ENCODE measurements at places on chromosomes 2 and 18.

- no peak for ATAC-seq
Measured at GRCh38 chr2:112150447-112150846, 12.3 kb downstream of the FBLN7 start.

DNA sequence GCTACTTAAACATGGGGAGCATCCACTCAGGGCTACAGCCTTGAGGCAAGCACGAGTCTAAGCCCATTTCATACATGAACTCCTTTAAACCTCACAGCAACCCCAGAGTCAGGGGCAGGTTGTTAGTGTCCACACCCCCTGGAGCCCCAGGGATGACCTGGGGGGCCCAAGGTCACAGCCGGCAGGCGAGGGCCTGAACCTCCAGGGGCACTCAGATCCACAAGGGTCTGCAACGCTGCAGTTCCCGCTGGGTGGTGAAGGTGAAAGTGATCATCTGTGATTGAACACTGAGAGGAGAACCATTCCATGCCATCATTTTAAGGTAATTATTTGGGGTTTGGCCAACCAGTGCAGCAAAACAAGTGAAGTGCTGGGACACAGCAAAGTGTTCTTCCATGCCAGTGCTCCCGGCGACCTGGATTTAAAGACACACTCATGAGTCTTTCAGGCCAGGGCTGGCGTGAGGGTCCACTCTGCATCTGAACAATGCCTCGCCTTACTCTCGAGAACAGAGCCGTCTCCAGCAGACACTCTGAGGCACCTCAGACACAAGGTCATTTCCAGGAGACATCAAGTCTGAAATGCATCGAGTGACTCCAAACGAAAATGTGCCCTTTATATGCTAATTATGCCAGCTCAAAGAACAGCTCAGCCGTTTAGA is 61.6 kb upstream of the SNTG2 start:
- ATAC-seq = no peak

DNA sequence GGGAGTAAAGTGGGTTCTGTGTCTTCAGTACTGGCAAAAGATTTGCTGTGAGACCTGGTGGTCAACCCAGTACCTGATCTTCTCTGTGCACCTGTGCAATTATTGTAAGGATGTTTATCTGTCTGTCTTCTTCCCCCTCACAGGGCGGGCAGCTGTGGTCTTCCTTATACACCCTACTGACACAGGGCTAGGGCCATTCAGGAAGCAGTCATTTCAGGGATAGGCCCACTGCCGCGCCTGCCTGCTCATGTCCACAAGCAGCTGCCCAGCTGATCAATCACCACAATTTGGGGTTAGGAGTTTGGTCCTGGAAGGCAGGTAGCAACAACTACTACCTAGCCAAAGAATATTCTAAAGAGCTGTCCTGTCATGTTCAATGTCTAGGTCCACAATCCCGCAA is 1.2 kb upstream of the CNNM4 start:
- ATAC-seq = no peak

GRCh38 chr2:179691235-179691634 is 170.2 kb downstream of the ZNF385B start:
- no peak for ATAC-seq

DNA sequence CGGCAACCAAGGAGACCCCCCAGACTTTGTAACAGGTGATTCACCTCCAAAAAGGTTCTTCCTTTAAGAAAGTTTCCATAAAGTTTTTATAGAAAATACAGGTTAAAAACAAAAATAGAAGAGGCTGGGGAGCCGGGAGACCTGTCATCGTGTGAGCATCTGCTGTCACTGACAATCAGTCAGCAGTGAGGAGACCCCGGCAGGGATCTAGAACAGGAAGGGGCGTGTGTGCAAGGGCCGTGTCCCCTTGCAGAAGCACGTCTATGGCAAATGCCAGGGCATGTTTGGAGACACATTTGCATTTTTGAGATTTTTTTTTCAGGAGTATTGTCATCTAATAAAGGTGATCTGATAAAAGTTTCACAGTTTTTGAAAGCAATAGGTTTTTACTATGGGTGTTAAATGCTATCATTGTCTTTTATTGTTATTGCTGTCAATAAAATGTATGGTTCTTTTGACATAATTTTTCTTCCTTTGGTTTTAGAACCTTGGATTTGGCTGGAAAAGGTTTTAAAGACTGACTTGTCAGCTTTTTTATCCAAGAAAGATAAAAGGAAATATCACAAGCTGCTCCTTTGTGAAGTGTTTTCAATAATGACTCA is 52.1 kb downstream of the MTCL1 start:
- ATAC-seq = no peak

DNA sequence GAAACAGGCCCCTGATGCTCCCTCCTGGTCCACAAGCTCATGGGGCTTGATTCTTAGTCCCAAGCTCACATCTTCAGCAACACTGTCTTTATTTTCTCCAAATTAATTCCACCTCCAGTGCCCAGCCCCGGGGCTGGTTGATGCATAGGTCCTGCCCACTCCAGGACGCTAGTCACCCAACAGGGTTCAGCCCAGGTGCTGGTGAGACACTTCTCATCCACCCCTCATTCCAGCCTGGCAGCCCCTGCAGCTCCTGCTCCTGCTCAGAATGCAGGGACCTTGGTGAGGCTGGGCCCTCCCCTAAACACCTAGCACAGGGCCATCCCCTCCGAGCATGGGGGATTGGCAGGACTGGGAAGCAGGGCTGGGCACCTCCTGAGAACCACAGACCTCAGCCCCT is 25.7 kb downstream of the STEAP3 start:
- ATAC-seq = no peak
